ENCODE measurements at places on chromosomes 5 and 9. TPM values are rescaled to one million over a fixed set of nuclear protein-coding genes. Genes with fewer than 3 reads are reported as not detected.

Gene UGT3A1
- not detected for total RNA-seq

Gene QRFP
- not detected for total RNA-seq

Gene GPR151
- not detected for total RNA-seq

DNA sequence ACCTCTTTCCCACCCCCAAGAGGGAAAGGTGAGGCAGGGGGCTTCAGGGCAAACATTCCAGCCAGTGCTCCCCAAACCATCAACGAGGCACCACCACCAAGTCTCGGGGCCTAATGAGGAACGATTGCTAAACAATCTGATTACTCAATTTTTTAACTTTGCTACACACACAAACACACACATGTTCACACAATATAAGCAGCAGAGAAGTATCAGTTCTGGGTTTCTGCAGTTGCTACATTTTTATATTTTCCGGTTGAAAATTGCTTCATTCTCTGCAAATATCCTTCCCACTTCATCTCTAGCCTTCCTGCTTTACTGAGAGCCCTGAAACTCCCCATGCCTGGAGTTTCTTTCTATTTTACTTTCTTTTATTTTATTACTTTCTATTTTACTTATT, 60.2 kb downstream of the FEM1C start:
- no peak for ATAC-seq

DNA sequence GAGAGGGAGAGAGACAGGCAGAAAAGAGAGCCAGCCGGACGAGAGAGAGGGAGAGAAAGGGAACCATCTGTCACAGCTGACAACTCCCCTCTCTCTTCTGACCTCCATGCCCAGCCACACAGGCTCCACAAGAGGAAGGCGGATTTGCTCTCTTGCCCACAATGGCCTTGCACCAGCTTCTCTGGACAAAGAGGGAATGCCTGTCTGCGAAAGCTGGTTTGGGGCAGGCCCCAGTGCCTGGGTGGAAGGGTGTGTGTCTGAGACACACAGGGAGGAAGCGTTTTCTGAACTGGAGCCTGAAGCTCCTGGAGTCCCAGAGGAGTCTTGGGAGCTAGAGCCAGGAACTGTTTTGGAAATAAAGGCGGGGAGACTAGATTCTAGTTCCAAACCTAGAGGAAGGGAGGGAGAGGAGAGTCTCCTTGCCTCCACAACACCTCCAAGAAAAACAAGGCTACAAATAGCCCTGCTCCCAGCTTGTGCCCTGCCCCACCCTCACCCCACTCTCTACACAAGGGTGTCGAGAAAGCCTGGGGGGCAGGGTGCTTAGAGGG, 12.5 kb downstream of the C1QTNF2 start:
- ATAC-seq = no peak

- ATAC-seq = no peak
These were observed 231.4 kb downstream of the NR2F1-AS1 start for GRCh38 chr5:93349613-93350012.

Measured in activated T-helper 17 cell treated with anti-CD3 and anti-CD28 coated beads, Interleukin-2, amount 50 U/mL, for 72 hours (primary cell).